Left ventricle myocardium superior (tissue), 1 donor: ENCODE measurements at places on chromosomes 2 and 18. TPM values are rescaled to one million over a fixed set of nuclear protein-coding genes. Genes with fewer than 3 reads are reported as not detected.

DNA sequence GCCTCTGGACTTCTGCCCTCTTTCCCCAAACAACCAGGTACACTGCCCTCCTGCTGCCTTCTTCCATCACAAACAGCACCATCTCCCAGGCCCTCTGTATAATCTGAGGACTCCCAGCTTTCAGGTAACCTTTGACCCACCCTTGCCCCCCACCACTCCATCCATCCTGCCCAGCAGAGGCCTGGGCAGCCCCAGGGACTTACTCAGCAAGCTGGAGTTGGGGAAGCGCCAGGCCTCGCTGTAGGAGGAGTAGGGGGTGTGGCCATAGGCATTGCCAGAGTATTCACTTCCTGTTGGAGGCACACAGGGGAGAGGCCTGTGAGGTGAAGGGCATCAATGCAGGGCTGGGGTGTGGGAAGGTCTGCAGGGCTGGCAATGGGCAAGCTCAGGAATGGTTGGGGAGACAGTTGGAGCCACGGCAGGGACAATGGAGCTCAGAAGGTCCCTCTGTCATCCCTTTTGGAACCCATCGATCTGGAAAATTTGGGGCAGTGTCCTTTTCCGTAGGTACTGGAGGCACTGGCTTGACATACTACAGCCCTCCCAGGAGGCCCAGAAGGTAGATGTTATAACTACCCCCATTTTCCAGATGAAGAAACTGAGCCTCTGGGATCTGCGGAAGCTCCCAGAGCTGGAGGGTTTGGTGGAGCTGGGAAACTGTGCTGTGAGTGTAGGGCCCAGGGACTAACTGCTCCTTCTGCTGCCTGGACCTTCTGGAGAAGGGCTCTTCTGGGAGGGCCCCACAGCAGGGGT lies 46.3 kb downstream of the PSD4 start:
- DNase-seq = peak; percentile 68

DNA sequence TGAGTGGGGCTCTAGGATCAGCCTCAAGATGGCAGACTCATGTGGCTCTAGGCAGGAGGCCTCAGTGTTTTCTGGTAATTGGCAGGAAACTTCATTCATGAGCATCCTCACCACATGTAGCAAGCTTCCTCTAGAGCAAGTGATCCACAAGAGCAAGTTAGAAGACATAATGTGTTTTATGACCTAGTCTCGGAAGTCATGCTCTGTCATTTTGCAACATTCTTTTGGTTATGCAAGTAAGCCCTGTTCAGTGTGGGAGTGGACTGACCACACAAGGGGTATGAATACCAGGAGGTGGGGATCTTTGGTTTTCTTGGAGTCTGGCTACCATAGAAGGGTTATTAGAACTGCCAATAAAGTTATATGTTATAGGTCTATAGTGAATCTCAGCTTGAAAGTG lies 66.8 kb upstream of the STK39 start:
- DNase-seq = no peak

Gene CLEC4F
- total RNA-seq = 0.25 TPM

Gene TCF23
- 0.10 TPM for total RNA-seq
